Heart right ventricle (tissue), 16 donors: ENCODE measurements at places on chromosomes 13 and 19.

DNA sequence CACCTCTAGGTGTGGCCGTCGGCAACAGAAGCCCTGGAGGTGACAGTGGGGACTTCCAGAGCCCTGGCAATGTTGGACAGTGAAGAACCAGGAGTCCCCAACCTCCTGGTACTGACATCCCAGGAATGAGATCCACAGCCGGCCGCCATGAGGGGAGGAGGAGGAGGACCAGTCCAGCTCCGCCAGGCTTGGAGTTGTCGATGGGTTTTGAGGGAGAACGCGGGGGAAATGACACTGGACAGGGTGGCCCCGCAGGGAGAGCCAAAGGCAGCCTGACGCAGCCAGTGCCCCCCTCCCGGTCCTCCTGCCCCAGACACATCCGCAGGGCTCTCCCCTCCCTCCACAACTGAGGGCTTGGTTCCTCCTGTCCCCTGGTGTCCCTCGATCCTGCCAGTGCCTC is 57.9 kb downstream of the SPACA7 start:
- no peak for DNase-seq

DNA sequence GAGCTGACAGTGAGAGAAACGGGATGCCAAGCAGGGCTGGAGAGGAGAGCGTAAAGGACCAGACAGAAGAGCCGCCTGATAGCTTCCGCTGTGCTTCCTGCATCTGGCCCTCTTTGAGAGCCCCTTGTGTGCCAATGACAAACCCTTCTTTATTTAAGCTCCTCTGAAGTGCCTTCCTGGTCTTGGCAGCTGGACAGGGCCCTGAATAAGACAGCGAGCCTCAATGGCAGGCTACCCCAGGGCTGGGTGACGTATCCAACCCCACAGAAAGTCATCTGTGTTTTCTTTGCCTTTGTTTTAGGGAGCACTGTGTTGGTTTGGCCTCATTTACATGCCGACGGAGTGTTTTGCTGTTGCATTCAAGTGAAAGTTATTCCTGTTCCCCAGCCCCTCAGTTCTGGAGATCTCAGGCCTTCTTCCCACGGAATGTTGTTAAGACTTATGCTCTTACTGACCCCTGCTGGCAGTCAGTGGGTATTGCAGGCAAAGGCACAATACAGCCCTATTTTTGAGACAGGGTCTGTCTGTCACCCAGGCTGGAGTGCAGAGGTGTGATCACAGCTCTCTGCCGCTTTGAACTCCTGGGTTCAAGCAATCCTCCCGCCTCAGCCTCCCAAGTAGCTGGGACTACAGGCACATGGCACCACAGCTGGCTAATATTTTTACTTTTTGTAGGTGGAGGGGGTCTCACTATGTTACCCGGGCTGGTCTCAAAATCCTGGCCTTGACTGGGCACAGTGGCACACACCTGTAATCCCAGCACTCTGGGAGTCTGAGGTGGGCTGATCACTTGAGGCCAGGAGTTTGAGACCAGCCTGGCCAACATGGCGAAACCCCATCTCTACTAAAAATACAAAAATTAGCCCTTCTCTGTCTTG is 16.8 kb downstream of the CCL25 start:
- no peak for DNase-seq

- no peak for DNase-seq
Observed at GRCh38 chr13:90534617-90535370, 812.7 kb upstream of the MIR17HG start.

DNA sequence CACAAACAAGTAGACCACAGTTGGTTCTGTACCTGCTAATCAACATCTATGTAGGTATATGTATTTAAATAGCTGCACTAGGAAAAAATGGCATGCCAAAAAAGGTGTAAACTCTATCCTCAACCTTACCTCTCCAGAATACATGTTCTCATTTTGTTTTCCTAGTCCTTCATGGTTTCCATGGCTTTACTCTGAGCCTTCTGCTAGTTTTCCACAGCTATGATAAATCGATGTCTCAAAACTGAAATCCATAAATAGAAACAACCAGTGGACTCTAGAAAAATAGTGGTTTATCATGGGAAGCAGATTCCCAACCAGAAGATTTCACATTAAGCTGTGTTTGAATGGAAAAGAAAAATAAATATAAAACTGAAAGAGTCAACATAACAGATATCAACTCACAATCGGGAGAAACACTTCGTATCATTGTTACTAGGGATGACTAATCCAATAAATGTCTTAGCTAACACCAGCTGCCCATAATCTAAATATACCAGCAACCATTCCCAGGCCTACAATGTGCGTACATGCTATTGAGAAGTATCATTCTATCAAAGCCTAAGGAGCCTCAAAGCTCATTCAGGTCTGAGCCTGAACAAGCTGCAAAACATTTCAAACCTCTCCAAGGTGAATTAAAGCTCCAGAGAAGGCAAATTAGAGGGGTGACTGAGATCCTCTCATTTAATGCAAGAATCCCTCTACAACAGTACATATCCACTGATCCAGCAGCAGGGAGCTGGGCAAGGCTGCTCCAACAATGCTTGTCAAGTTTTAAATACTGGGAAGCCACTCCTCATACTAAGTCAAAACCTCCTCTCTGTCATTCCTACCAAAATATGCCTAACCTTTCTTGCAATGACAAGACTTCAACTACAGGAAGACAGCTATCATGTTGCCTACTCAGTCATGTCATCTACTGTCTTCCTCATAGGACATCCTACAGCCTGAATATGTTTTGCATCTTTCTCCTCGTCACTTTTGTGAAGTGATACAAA is 90.2 kb downstream of the KCTD12 start:
- DNase-seq, result no peak

- peak; percentile 54 for DNase-seq
Observed at GRCh38 chr19:49689133-49690078, at the start of gene ADM5. TSS of gene ADM5 (plus strand) at chr19:49689594. CDS start at chr19:49689838, 244 bp downstream.

DNA sequence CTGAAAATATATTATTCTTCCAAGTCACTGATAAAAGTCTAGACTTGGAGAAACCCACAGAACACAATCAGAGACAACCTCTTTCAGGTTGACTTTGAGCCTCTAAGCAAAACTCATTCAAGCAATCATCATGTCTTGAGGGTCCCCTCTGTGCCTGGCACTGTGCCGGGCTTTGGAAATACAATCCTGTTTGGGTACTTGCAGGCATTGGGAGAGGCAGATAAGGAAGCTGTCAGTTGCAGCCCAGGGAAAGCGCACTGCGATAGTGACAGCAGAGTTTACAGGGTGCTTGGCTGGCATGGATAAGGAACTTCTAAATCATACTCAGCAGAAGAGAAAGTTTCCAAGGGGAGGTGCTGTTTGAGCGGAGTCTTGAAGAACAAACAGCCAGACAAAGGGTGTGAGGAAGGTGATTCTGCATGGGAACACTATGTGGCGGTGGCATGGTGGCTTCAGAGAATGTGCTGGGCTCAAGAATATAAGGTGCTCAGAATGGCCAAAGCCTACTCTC is 9.1 kb downstream of the SERP2 start:
- no peak for DNase-seq
